Activated effector memory CD4-positive, alpha-beta T cell treated with Interleukin-2 at 50 U/mL for 16 hours (primary cell): ENCODE measurements at places on chromosomes 11 and 22.

- DNase-seq, result no peak
Observed at GRCh38 chr11:104899226-104899625, 966 bp upstream of the CASP12 start.

GRCh38 chr22:24178502-24179440 lies 2.5 kb upstream of the SUSD2 start:
- no peak for DNase-seq

- DNase-seq, result no peak
Observed at GRCh38 chr11:36141196-36141953, 147.8 kb downstream of the COMMD9 start.

DNA sequence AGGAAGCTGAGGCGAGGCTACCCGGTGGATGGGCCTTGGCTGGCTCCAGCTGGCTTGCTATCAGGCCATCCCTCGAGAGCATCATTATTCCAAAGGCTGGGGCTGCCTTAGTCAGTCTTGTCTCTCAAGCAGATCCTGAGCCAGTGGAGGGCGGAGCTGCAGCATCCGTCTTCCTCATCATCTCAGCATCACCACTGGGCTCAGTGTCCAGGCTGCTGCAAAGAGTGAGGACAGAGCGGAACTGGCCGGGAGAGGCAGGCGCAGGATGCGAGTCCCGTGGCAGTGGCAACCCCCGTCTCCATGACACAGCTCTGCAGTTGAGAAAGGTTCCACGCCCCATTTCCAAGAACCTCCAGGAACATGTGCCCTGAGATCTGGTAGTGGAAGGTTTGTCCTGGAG lies 4.4 kb downstream of the TP53I11 start:
- DNase-seq, result no peak

- no peak for DNase-seq
Observed at GRCh38 chr11:121696931-121697670, 244.3 kb upstream of the SORL1-AS1 start.

GRCh38 chr11:113634940-113635575 lies 71.0 kb downstream of the TMPRSS5 start:
- no peak for DNase-seq

- DNase-seq, result no peak
Observed at GRCh38 chr11:68413591-68413999, 47.0 kb upstream of the PPP6R3 start.

GRCh38 chr22:46381142-46381541 lies 45.6 kb downstream of the TRMU start:
- no peak for DNase-seq

DNA sequence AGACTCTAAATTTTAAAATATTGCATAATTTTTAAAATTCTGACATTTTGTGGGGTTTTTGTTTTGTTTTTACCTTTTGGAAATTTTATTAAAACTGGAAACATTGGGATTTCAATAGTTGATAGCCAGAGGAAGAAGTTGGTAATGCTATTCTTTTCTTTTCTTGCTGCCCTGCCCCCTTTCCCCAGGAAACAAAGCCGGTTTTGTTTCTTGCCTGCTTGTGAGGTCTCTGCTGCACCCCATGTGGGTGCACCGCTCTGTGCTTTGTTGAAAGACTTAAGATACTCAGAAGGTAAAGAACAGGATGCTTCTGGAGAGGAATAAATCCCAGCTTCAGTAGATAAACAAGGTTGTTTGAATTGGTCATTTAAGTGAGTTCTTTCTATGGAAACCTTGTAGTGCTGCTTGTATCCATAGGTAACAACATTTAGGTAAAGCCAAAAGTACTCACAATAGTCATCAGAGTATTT lies 87.5 kb downstream of the YAP1 start:
- no peak for DNase-seq

GRCh38 chr22:23408321-23408720 lies 171.8 kb downstream of the IGLL1 start:
- no peak for DNase-seq

DNA sequence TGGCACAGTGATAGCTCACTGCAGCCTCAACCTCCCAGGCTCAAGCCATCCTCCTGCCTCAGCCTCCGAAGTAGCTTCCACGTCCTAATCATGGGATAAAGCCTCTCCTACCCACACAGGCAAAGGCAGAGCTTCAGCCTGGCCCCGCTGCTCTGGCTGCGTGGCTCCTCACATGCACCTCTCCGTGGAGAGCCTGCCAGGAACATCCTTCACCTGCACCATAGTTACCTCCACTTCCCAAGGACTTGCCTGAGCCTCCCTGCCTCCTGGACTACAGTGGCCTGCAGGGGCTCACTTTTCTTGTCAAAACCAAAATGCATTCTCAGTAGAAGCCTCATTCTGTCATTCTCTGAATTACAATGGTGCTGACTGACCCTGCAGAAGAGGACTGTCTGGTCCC lies 6.5 kb downstream of the C11orf16 start:
- no peak for DNase-seq

DNA sequence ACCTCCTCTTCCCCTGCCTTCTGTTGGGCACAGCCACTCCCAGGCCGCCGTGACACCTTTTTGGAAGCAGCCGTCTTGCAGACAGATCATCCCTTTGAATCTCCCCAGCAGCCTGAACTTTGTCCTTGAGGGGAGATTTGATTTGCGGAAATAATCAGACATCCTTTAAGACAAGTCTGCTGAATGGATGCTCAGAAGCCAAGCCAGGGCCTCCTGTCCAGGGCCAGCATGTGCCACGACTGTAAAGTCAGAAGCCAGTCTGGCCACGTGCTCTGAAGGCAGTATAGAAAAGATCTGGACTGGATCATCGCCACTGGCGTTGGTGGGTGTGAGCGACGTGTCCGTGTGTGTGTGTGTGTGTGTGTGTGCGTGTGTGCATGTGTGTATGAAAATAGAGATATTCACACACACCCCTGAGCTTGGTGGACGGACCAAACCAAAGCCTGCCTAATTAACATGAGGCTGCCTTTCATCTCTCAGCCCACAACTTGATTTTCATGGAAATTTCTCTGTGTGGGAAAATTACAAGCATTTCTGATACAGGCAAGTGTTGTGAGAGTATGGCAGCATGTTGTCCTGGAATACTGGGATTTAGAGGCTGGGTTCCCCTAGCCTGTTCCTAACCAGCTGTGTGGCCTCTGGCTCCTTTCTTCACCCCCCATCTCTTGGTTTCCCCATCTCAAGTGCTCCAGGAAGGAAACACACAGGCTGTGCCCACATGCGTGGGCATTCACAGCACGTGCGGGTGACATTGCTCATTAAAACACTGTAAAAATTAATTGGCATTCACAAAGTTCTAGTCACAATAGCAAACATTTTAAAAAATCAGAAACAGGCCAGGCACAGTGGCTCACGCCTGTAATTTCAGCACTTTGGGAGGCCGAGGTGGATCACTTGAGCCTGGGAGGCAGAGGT lies 61.8 kb upstream of the WNT7B start:
- no peak for DNase-seq

DNA sequence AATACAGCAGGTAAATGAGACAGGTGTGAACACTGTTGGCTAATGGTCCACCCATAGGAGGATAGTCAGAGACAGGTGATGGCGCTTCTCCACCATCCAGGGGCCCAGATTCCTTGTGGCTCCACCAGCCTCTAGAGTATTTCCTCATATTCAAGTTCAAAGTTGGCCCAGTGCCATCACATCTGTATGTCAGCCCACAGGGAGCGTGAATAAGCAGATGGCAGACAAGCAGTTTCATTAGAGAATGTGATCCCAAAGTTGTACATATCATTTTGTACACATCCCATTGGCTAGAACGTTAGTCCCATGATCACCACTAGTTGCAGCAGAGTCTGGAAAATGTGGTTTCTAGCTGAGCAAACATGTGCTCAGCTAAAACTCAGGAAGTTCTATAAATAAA lies 11.0 kb upstream of the CWF19L2 start:
- DNase-seq, result no peak

DNA sequence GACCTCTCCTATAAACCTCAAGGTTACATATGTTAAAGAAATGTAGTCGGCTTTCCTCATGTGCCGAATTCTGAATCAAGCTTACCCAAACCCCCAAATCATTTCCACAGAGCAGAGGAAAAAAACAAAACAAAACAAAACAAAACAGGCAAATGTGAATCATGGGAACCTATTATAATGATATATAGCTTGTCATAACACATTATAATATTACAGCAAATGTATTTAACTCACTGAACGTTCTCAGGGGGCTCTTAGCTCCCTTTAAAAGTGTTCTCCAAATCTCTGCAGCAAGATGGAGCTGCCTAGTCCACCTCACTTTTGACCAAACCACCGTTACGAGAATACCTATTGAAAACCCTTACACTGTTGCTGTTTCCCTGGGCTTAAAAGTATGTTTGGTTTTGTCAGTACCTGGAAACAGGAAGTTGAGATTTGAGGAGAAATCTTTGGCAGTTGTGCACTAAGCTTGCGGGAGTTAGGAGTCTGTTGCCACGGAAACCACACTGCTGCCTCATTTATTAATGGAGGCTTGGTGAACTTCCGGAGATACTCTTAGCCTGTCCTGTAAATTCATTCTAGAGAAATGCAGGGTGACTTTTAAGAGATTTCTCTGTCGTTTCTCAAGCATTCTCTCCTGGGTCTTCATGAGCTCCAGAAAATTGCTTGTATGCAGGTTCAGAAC lies 167.0 kb upstream of the RASSF10 start:
- no peak for DNase-seq

DNA sequence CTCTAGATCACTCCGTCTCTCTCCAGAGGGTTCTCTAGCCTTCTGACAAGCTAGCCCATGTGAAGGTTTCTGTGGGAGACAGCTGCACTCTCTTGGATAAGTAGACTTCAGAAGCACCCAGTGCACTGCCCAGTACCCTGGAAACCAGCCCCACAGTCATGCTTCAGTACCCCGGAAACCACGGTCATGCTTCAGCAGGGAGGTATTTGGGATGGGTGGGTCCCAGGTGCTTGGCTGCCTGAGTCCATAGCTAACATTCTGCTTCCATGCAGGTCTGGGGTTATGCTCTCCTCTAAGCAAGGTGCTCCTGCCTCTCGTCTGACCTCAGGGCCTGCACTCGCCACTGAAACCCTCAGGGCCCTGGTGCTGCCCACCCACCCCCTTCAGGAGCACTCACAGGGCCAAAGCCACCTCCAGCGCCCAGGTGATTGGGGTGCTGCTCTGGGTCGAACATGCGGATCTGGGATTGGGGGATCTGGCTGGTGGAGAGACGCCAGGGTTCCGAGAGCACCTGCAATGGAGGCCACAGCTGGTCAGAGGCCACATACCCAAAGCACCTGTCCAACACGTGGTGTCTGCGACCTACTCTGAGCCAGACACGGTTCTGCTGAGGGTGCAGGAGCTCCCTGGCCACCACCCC lies 7.3 kb upstream of the SYCE3 start:
- DNase-seq, result no peak
